GM12878 (cell line): ENCODE measurements at places on chromosomes 3 and 15. TPM values are rescaled to one million over a fixed set of nuclear protein-coding genes. Genes with fewer than 3 reads are reported as not detected.

Gene CAMK2N2
- 1.4 and 1.9 TPM in 2 replicates for total RNA-seq

Gene ZNF445
- total RNA-seq, result 14.4 and 15.5 TPM in 2 replicates

Gene HGD
- total RNA-seq, result 0.51 and 0.72 TPM in 2 replicates

Gene KLF15
- 0.15 TPM in 1 of 2 replicates, not detected in the other for total RNA-seq

Gene ANKUB1
- total RNA-seq, result not detected in 2 replicates

Gene TGM5
- total RNA-seq, result 4.4 and 5.6 TPM in 2 replicates

Gene CHRD
- 0.32 TPM in 1 of 2 replicates, not detected in the other for total RNA-seq

Gene ASB14
- not detected in 2 replicates for total RNA-seq

Gene PLSCR5
- not detected in 2 replicates for total RNA-seq

Gene ARL14
- not detected in 2 replicates for total RNA-seq

Gene PP2D1
- not detected in 2 replicates for total RNA-seq

Gene ZNF80
- total RNA-seq, result not detected in 2 replicates

Gene GASK1A
- 0.18 TPM in 1 of 2 replicates, not detected in the other for total RNA-seq
